ENCODE measurements at places on chromosomes 11 and 22.

- no peak for DNase-seq
These were observed 2.2 kb downstream of the TNNT3 start for GRCh38 chr11:1921574-1922141.

DNA sequence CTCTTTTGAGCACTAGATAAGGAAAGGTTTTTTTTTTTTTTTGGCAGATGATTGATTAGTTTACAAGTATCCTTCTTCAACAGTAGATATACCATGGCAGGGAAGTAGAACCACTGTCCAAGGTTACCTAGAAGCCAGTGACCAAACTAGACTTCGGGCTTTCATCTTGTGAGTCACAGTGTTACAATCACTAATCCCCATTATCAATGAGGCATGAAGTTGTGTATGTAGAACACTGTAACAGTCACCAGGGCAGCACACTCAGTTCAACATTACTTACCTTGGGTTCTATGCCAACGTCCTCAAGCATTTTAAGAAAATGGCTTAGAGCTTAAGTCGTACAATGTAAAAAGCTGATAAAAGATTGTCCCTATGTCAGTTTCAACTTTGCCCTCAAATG is 430.9 kb downstream of the ETS1 start:
- no peak for DNase-seq

DNA sequence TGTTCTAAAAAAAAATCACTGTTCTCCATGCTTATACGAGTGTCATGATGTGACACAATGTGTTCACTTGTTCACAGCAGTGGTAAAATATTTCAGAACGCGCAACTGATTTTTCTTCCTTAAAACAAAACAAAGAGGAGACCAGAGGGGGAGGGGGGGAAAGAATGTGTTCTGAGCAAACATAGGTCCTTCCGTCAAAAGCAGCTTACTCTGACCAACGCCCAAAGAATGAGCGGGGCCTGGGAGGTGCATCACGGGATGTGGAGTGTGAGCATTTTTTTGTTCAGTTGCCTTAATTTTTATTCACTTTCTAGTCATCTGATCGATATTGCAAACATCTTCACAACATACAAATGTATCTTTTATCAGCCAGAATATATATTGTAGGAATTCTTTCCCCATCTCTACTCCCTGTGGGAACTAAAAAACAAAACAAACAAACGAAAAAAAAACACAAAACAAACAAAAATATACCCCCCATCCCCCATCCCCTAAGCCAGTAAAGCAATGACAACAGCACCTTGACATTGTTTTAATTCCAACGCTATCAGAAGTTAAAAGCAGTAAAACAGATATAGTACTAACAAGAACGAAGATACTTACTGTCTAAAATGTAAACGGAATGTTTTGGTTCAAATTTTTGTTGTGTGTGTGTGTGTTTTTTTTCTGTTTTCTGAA is 43.3 kb downstream of the BDNF start:
- no peak for DNase-seq

GRCh38 chr22:49255154-49255553 is 572.5 kb downstream of the BRD1 start:
- no peak for DNase-seq

GRCh38 chr11:2096919-2097301 is 42.3 kb downstream of the IGF2 start:
- DNase-seq = no peak

- no peak for DNase-seq
These were observed 3.1 kb downstream of the FLI1 start for GRCh38 chr11:128696941-128697340.

- no peak for DNase-seq
These were observed 1.2 kb downstream of the SOX10 start for GRCh38 chr22:37982938-37983859.

DNA sequence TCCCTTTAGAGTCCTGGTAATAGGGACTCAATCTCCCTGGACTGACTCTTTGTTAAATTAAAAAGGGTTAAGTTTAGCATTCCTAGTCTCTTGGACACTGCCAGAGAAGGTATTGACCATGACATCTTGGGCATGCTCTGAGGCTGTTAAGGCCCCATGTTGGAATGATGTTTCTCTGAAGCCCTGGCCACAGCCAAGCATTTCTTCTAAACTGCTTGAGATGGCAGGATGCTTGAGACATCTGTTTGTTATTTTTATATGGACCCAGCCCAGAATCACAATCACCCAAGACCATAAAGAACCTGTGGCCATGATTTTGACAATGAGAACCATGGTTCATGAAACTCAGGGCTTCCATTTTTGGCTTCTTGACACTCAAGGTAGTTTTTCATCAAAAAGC is 5.5 kb upstream of the ANKK1 start:
- no peak for DNase-seq

- DNase-seq = no peak
These were observed 1.3 kb downstream of the EHBP1L1 start for GRCh38 chr11:65576867-65577755.

DNA sequence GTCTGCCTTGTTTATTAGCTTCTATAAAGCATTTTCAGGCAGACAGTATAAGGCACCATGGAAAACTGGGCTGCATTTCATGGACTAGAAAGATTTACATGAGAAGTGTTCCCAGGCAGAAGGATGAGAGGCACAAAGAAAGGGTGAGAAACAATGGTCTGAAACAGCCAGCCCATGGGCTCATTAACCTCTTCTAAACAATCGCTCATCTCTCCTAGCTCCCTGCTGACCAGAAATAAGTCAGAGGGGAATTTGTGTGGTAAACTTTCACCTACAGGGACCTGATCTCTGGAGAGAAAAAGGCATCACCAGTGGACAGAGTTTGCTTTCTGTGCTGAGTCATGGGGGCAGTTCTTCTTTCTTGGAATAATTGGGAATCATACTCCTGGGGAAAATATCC is 51.8 kb upstream of the KIRREL3 start:
- DNase-seq = no peak

GRCh38 chr11:73376803-73377629 is 817 bp downstream of the RELT start:
- peak; percentile 26 for DNase-seq

DNA sequence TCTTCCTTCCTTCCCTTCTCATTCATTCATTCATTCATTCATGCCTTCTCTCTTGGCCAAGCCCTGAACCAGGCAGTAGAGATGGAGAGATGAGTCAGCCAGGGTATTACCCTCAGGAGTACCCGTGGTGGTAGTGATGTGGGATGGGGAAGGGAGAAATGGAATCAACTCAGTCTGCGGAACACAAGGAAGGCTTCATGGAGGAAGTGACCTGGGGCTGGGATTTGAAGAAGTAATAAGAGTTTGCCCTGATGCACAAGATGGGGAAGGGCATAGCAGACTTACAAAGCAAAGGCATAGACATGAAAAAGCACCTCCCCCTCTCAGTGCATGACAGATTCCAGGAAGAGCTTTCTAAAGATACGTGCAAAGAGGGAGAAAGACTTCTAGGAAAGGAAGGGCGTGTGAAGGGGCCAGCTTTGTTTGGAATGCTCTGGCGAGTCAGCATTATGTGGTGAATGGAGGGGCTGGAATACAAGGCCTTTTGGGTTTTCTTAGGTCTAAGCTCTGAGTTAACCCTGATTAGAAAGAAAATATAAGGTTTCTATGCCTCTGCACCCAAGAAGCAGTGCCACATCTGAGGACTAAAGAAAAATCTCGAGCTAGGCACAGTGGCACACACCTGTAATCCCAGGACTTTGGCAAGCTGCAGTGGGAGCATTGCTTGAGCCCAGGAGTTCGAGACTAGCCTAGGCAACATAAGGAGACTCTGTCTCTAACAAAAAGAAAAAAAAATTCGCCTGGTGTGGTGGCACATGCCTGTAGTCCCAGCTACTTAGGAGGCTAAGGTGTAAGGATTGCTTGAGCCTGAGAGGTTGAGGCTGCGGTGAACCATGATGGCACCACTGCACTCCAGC is 36.4 kb upstream of the ACER3 start:
- DNase-seq = no peak

DNA sequence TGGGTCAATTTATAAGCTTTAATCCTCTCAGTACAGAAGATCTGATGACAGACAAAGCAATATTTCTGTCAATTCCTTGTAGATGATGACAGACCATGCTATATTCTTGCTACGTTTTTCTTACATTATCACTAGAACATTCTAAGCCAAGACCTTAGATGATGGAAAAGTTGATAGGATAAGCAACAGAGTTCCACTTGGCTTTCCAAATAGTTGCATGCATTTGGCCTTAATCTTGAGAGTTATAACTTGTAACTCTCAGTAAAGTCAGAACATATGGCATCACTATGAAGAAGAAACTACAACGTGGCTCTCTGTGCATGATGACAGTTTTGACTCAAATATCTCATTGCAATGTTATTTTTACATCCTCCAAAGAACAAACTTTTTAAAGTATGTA is 544.3 kb upstream of the LRRC4C start:
- no peak for DNase-seq

GRCh38 chr11:113906038-113906437 is 1.4 kb downstream of the HTR3B start:
- no peak for DNase-seq

GRCh38 chr11:55457641-55458040 is 89.9 kb downstream of the OR4A15 start:
- no peak for DNase-seq

GRCh38 chr11:61731952-61732675 is 20.3 kb upstream of the MYRF start:
- DNase-seq = no peak

DNA sequence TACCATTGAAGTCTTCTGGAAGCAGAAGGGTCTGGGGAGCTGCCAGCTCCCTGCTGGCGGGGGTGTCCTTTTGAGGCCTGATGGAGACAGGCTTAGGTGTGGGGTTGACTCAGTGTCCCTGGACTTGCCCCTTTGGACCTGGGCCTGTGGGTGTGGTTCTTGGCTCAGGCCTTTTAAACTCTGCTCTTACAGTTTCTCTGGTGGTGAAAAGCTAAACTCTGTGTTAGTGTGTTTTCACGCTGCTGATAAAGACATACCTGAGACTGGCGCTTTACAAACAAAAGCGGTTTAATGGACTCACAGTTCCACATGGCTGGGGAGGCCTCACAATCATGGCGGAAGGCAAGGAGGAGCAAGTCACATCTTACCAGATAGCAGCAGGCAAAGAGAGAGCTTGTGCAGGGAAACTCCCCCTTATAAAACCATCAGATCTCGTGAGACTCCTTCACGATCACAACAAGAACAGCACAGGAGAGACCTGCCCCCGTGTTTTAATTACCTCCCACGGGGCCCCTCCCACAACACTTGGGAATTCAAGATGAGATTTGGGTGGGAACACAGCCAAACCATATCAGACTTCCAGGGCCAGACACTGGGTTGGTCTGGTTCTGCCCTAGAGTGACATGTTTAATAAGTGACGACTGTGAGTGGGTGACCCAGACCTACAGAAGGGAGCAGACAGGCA is 26.5 kb downstream of the GRAMD4 start:
- DNase-seq = no peak

DNA sequence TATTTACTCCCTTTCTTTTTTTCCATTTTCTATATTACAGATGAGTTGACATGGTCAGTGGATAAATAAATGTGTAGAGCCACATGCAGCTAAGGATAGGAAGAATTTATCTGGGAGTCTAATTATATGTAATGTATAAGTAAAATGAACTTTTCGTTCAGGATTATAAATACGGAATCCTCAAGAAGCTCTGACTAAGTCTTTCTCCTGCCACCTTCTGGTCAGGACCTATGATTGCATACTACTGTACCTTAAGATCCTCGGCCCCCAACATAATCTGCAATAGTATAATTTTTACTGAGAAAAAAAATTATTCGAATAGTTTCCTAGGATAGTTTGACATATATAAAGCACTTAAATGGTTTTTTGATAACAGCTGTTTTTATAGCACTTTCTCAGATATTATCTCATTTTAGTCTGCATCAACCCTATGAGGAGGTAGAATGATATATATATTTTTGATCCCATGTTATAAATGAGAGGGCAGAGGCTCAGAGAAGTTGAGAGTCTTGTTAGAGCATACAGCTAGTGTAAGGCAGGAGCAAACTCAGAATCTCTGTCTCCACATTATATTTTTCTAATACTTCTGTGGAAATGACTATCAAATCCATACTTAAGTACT is 36.1 kb downstream of the CCDC90B start:
- DNase-seq = peak; percentile 49

GRCh38 chr11:63511048-63511748 is 5.3 kb downstream of the LGALS12 start:
- no peak for DNase-seq

GRCh38 chr11:111833524-111833923 is 37.9 kb downstream of the ALG9 start:
- DNase-seq = no peak

DNA sequence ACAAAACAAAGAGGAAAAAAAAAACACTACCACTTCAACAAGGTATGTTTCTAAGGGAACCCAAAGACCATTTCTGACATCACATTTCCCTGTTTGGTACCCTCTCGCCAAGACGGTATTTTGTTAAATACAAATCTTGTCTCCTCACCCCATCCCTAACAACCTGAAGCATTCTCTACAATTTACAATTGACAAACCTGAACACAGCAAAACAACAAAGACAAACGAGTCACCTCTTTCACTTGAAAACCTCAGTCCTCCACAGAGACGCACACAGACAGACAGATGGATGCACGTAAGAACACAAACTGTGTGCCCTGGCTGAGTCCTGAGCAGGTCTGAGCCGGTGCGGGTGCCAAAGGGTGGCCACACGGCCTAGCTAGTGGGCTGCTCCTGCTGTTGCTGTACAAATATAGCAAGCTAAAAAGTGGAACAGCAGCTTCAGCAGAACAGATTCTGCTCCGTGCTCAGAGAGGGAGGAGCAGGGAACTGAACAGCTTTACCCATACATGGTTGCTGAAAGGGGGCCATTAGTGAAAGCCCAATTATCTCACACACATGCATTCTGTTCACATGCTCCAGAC is 28.5 kb downstream of the CELF1 start:
- DNase-seq = no peak

- DNase-seq = no peak
These were observed 12.8 kb downstream of the ETS1 start for GRCh38 chr11:128574576-128575011.

GRCh38 chr22:47515384-47516125 is 753.1 kb downstream of the TBC1D22A start:
- no peak for DNase-seq
